T-helper 17 cell (primary cell): ENCODE measurements at places on chromosomes 1 and 21. TPM values are rescaled to one million over a fixed set of nuclear protein-coding genes. Genes with fewer than 3 reads are reported as not detected.

DNA sequence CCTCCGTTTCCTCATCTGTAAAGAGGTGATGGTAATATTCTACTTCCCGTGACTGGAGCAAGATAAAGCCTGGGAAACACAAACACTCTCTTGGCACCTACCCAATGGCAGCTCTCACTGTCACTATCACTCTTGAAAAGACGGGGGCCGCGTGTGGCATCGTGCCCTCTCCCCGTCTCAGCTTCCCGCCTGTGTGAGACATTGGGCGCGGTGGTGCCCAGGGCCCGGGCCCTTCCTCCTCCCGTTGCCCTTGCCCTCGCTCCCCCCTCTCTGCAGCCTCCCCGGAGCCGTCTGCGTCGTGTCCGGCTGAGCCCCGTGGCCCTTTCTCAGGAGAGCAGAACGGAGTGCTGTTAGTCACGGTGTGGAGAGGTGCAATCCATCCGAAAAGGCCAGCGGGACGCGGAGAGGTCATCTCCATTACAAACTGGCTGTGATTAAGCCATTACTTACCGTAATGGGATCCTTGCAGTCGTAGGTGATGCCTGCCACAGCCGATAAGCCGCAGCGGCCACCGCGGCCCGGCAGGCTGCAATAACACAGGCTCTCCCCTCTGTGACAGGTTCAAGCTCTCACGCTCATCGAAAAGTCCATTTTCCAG is 156.4 kb upstream of the ZC3H12A start:
- no peak for DNase-seq

DNA sequence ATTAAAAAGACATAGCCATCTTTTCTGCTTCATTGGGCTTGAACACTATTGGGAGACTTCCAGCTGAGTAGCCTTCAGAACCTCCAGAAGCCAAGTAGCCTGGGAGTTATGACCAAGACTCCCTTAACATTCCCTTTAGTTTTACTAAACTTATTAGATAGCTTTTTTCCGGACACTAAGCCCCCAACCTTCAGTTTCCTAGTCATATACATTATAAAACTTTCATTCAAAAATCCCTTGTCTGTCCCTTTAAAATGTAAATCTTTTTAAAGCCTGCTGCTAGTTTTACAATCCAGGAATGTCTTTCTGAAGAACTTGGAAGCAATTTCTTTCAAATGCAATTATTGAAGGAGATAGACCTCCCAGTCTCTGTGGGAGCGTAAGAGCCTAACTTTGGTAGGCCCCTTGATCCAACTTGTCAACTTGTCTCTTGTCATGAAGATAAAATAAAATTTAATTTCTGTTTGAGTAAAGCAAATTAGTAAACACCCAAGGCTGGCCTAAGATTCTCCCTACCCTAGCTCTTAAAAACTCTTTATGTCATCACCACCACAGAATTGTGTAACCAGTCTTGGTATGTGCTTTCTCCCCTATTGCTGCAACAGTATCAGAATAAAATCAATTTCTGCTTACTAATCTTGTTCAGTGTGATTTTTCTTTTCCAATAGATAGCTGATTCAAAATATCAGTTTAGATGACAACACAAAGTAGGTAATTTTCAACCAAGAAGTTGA is 796.2 kb downstream of the PLA2G4A start:
- no peak for DNase-seq

DNA sequence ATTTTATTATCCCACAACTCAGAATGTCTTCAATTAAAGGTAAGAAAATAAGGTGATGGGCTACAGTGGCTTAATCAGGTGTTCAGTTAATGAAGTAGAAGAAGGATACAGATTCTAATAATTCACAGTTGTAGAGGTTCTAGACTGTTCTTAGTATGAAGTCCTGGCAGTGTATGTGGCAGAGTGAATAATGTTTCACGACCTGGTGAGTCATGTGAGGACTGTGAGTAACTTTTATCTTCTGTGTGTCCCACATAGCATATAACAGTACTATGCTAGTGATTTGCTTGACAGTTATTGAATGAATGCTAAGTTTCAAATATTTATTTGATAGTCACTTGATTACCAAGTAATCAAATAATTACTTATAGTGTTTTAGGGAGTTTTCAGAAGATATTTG is 20.0 kb downstream of the SLC16A4 start:
- no peak for DNase-seq

DNA sequence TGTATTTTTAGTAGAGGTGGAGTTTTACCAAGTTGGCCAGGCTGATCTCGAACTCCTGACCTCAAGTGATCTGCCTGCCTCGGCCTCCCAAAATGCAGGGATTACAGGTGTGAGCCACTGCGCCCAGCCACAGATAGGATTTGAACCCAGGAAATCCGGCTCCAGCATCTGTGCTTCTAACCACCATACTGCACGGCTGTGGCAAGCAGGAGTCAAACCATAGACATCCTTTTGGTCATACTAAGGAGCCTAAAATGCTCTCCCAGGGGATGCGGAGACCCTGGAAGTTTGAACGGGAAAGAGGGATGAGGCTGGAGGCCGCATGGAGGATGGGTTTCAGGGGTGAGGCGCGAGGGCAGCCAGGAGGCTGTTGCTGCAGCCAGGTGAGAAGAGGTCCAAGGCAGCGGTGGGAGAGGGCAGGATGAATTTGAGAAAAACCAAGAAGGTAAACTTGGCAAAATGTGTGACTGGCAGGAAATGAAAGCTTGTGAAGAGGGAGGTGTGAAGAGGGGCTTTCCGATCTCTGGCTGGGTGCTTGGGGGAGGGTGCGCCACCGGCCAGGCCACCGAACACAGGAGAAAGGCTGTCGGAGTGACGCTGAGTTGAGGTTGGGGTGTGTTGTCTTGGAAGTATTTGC is 24.0 kb upstream of the CDK18 start:
- DNase-seq: peak; percentile 26

DNA sequence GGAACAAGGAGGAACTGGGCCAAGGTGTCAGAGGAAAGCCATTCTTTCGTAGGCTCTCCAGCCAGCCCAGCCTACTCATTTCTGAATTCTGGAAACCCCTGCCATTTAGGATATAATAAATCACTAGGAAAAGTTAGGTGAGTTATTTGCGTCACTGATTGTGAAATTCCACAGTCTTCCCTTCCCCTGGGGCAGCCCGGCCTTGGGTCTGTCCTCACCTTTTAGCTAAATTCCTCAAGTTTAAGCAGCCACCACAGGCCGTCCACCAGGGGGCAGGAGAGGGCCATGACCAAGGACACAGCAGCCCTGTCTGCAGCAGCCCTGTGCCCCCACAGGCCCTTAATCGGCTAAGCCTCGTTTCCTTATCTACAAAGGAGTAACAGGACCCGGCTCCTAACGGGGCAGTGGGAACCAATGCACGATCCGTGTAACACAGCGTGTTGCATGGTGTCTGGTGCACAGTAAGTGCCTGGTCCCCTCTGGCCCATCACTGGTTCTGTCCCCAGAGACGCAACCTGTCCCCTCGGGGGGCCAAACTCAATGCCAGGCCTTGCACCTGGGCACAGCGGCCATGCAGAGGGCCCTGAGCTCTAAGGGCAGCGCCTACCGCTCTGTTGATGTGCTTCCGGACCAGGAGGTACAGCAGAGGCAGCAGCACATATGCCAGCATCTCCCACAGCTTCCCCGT is 18.1 kb downstream of the GPR157 start:
- DNase-seq: peak; percentile 68

DNA sequence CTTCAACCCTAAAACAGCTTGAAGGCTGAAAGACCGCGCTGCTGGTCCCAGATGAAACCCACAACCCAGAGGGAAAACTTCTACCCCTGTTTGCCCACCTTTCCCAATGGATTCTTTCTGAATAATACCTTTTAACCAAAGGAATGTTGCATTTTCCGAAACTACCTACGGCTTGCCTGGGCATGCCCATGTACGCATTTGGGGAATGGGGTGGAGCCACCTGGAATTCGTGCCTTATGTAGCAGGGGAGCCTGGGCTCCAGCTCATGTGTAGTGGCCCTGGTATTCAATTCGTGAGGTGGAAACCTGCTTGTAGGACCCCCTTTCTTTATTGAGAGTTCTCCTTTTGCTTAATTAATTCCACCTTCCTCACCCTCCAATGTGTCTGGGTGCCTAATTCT is 256.6 kb upstream of the RGS18 start:
- DNase-seq: no peak

DNA sequence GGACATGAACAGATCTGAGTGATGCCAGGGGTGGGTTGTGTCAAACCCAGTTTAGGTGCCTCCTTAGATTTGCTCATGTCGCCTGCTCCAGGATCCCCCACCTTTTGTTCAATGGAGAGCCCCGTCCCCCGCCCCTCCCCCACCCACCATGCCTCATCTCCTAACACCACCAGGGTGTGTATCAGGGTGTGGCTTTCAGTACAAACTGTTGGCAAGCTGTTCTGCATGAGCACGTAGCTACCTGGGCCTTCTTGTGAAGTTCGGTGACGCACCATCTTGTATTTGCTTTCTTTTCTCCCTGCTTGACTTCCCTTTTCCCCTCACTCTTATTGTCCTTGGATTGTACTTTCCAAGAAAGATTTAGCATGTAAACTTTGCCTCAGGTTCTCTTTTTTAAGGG is 94.8 kb downstream of the EBNA1BP2 start:
- no peak for DNase-seq

DNA sequence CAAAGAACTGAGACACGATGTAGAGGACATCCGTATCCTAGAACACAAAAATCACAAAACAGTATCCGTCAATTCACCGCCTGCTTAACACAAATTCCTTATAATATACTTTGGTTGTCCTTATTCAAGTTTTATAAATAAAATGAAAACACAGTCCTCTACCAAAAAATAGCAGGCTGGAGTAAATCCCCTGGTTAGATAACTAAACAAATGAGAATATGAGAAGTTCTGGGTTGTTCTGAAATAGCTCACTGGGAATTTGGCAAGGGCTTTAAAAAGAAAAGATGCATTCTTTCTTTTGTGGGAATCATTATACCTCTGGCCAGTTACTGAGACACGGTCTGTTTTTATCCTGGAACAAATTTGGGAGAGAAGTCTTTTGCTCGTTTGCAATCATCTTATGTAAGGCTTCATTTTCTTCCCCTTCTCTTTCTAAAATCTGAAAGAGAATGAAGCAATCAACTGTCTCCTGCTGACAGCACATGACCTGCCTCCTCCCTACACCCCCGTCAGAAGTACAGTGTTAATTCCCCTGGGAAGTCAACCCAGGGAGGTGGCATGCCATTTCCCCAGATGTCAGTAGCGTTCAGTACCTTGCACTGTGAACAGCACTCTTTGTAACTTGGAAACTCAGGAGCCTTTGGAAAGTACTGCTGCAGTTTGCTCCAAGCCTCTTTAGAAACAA is 37.1 kb upstream of the RAP1GAP start:
- no peak for DNase-seq

DNA sequence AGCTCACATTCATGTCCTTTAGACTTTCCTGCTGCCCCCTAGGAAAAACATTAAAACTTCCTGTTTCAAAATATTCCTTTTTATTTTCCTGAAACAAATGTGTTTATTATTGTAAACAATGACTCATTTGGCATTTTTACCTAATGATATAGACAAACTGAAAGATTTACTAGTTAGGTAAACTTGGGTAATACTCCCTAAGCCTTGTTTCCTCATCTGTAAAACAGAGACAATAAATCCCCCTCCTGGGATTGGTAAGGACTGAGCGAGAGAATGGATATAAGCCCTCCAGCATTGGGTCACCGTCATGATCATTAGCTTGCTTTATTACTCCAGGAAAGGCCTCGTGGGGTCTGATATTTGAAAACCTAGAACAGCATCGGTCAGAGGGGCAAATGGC is 59.8 kb downstream of the LPAR3 start:
- DNase-seq: no peak

DNA sequence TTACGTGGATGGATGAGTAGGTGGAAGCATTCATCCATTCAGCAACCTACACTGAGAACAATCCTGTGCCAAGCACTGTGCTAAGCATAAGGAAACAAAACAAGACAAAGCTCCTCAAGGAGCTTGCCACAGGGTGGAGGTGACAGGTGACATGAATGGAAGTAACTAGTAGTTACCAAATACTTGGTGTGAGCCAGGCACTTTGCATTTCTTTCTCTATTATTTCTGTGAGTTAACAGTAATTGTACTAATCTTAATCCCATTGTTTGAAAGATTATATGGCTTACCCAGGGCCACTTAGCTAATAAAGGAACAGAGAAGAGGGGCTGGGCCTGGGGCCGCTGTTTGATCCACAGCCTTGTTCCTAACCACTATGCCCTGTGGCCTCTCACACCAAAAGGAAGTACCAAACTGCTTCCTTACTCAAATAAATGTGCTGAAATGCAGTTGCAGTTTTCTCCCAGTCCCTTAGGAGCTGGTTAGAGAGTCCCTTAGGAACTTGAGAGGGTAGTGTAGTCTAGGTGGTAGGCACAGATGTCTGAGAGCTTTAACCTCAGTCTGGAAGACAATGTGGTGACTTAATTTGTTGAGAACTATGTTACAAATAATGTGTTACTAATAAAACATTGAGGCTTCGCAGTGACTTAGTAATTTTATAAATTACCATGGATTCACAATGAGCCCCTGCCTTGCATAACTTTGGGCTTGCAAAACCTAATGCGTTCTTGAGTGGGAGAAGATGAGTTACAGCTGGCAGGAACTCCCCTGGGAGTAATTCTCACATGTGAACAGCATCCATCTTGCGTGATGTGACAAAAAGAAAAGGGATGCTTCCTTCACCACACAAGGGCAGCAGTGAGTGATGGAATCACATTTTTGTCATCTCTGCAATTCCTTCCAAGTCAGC is 69.8 kb downstream of the MPZL1 start:
- DNase-seq: no peak

GRCh38 chr1:43121256-43121900 is 50.7 kb downstream of the EBNA1BP2 start:
- DNase-seq: no peak

GRCh38 chr21:32483293-32483595 is 70.7 kb downstream of the EVA1C start:
- DNase-seq: no peak

The DIO1 gene
- total RNA-seq: not detected

The ELAPOR1 gene
- total RNA-seq: 30.6 TPM

The TNFRSF14 gene
- total RNA-seq: 212 TPM

The ADAM30 gene
- not detected for total RNA-seq

The LPAR3 gene
- total RNA-seq: 2.1 TPM

The CLCNKA gene
- not detected for total RNA-seq

The INTS7 gene
- 9.2 TPM for total RNA-seq
